ENCODE measurements at places on chromosomes 1 and 21.

- DNase-seq = peak; percentile 76
Observed at GRCh38 chr1:205211169-205211838, at the start of gene DSTYK. TSS of gene DSTYK (minus strand) at chr1:205211702. CDS start at chr1:205211535, 167 bp downstream.

- DNase-seq = no peak
Observed at GRCh38 chr1:87821335-87821697, 492.6 kb downstream of the LMO4 start.

DNA sequence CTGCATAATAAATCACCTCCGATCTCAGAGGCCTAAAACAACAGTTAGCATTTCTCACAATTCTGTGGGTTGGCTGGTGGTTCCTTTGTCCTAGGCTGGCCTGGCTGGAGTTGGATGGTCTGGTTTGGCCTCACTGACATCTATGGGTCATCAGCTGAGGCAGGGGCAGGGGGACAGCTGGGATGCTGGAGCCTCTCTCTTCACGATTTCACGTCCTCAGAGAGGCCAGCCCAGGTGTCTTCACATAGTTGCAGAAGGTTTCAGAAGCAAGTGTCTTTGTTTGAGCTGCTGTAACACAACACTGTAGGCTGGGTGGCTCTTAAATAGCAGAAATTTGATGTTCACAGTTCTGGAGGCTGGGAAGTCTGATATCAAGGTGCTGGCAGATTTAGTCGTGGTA lies 155.5 kb upstream of the CACNA1E start:
- DNase-seq = no peak

GRCh38 chr1:201383647-201384405 lies 6.3 kb upstream of the TNNT2 start:
- no peak for DNase-seq

All from GM12891 (cell line).